ENCODE measurements at places on chromosomes 5 and 9.

DNA sequence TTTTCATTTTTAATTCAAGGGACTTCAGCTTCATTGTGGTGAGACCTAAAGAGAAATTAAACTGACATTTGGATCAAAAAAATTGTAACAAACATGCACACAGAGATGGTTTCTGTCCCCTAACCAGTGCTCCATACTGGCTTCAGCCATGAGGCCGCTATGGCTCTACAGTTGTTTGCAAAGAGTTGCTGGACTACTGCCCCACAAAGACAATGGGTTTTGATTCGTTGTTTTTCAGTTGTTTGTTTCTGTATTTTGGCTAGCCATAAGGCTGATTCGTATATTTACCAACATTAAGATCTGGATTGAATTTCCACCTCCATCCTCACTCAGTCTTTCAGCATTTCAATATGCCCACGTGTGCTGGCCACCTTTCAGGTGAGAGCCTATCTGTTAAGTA is 163.7 kb upstream of the KIF2A start:
- DNase-seq = no peak

DNA sequence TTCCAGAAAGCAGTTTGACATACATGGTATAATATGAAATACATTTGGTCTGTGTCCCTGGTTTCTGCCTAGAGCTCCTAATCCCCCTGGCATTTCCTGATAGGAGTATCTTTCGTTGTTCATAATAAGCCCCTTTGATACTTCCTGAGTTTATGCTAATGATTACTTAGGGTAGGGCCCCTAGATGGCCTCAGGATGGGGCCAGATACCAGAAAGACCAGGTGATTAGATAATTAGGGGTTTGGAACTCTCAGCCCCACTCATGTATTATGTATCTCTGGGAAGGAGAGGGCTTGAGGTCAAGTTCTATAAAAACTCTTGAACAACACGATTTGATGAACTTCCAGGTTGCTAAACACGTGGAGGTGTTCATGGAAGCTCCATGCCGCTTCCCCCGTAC is 163.3 kb upstream of the ZNF608 start:
- no peak for DNase-seq

DNA sequence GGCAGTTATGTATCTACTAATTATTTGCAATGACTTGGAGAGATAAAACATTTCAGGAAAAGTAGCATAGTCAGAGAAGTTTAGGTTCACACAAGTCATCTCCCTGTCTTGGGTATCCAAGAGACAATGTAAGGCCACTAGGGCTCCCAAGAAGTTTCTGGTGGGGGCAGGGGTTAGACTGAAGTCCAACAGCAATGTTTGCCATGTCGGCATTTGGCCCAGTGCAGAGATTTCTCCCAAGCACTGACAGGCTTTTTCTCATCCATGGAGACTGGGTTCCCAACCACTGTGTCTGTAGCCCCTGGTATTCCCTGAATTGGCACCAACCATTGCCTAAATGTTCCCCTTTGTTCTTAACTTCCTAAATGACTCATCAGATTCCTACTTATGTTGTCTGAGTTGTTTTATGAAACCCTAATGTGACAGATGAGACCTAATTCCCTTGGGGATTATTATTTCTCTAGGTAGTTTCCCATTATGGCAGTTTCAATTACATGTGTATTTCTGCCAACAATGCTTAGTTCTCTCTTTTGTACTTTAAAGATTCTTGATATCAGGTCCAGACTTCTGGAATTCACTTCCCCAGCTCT is 103.6 kb upstream of the EGFLAM start:
- DNase-seq = no peak

- no peak for DNase-seq
Measured at GRCh38 chr9:130414910-130415746, 29.6 kb upstream of the ASS1 start.

- no peak for DNase-seq
Measured at GRCh38 chr9:132068605-132069004, 11.1 kb downstream of the MED27 start.

DNA sequence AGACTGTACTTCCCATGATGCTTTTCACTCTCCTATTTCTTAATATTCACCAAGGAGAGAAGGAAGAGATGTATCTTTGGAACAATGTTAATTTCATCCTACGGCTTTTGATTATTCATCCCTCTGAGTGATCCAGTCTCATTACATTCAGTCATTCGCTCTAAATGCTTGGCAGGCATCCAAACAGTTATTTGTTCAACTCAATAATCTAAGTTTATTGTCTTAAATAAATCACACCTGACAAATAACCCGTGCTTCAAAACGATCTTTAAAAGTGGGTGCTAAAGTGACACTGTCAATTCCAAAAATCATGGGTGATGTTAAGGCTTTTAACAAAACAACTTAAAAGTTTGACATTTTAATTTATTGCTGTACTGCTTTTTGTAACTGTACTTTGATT is 233.1 kb downstream of the RASEF start:
- DNase-seq = no peak

DNA sequence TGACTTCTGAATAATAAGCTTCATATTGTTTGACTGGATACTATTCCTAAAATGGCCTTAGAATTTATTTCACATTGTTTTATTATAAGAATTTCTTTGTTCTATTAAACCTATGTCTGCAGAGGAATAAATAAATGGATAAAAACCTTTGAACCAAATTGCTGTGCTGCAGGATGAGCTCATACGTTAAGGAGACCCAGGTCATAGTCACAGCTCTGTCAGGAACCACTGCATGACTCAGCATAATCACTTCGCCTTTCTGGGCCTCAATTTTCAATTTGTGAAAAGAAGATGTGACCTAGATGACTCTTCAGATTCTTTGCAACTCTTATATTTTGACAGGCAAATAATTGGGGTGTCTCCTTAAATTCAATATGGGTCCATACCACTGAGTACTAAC is 36.7 kb upstream of the HMHB1 start:
- no peak for DNase-seq

- no peak for DNase-seq
Measured at GRCh38 chr5:113748403-113748802, 234.9 kb downstream of the YTHDC2 start.

- DNase-seq = no peak
Measured at GRCh38 chr5:123085638-123086286, 3.3 kb upstream of the PRDM6 start.

GRCh38 chr5:173483160-173483559 is 133.3 kb downstream of the BOD1 start:
- DNase-seq = no peak

DNA sequence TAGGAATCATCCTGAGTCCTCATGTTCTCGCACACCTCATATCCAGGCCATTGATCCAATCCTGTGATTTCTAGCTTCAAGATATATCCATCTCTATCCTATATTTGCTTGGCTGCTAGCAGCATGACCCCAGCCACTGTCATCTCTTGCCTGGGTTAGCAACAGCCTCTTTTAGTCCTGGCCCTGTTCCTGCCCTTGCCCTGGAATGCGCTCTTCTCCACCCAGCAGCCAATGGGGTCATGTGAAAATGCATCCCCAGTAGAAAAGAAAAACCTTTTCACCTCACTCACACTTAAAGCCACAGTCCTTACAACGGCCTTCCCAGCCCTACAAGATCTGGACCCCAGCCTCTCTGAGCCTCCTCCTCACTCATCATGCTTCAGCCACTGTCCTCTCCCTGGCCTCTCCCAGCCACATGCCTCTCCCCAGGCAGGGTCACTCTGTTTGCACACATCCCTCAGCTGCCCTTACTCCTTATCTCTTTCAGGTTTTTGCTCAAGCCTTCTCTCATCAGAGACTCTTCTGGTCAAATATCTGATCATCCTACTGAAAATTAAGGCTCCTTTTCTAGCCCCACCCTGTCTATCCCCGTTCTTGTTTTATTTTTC is 34.3 kb upstream of the NR3C1 start:
- DNase-seq = no peak

- DNase-seq = peak; percentile 92
Measured at GRCh38 chr9:127545196-127546124, 66.6 kb upstream of the STXBP1 start.

GRCh38 chr5:169009123-169009522 is 291.8 kb downstream of the SLIT3 start:
- DNase-seq = no peak

DNA sequence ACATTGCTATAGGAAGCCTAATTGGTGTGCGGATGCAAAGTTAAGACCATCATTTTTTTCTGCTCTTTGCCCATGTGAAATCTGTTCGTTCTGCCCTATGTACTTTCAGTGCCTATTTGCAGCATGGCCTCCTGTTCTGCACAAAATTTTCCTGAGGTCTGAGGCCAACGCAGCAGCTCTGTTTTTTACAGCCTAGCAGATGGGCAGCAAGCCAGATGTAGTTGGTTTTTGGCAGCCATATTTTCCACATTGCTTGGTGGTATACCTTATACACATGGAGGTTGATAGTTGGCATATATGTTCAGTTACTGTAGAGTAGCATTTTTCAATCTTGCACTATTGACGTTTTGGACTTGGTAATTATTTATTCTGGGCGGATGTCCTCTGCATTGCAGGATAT is 133.5 kb upstream of the MRPS30 start:
- DNase-seq = no peak

DNA sequence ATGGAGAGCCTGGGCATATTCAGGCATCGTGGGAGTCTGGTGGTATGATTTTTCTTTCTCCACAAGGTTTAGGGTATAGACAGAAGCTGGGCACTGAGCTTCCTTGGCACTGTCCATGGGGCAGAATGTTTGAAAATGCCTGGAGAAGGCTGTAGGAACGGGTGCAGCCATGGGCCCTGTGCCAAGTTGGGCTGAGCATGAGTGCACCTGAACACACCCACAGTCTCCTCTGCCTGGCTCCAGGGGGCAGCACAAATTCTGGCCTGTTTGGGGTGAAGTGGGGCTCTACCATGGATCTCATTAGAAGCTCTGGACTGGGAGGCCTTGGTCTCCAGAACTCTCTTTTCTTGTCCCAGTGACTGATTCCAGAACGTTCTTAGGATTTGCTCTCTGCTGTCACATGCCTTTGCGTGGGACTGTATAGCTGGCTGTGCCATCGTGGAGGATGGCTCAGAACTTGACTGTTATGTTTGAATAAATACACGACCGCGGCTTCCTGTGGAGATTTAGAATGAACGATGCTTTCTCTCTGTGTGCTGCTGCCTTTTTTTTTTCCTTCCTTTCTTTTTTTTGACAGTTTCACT is 229.8 kb downstream of the FANCC start:
- DNase-seq = peak; percentile 45

DNA sequence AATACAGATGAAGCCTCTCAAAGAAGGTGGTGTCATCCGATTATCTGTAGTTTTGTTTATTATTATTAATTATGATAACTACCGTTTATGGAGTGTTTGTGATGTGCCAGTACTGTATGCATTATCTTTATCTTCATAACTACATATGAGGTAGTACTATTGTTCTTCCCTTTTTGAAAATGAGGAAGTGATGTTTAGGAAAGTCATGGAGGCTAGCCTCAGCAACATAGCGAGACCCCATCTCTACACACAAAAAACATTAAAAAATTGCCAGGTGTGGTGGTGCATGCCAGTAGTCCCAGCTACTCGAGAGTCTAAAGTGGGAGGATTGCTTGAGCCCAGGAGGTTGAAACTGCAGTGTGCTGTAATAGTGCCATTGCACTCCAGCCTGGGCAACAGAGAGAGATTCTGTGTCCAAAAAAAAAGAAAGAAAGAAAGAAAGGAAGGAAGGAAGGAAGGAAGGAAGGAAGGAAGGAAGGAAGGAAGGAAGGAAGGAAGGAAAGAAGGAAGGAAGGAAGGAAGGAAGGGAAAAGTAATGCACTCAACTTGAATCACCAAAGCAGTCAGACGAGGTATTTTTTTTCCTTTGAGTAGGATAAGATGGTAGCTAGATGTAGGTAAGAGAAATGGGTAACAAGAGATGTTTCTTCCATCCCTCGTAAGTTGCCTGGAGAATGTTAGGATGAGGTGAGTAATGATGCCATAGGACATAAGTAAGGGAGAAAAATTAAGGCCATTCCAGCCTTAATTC is 47.8 kb downstream of the PAM start:
- no peak for DNase-seq

DNA sequence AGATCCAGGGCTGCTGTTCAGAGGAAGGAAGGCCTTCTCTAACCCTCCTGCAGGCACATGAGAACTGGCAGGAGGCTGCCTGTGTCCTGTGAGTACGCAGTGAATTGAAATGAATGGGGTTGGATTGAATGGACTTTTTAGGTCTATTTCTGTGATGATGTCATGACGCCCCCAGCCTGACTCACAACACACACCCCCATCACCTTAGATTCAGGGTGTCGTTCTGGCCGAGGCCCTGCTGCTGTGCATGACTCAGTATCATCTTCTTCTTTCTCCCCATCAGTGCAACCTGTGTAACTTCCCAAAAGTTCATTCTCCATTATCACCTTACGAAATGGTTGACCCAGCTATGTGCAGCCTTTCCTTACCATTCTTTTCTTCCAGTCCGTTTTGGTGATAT is 5.4 kb downstream of the PCAT7 start:
- no peak for DNase-seq

DNA sequence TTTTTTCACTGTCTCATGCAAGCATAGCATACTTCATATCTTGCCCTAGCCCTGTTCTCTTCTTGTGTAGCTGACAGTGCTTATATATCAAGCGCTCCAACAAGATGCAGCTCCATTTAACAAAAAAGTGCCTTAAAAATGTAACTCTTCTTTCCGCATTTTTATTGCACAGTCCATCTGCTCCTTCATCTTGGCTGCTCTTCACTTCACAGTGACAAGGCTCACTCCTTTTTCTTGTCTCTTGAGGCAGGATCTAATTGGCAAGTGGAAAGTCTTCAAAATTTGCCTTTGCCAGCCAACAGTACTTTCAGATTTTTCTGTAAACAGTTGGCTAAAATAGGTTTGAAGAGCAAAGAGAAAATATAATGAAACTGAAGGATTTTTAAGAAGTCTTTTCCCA is 161.8 kb downstream of the PBX3 start:
- DNase-seq = no peak

- no peak for DNase-seq
Measured at GRCh38 chr5:14261235-14261634, 118.1 kb downstream of the TRIO start.

DNA sequence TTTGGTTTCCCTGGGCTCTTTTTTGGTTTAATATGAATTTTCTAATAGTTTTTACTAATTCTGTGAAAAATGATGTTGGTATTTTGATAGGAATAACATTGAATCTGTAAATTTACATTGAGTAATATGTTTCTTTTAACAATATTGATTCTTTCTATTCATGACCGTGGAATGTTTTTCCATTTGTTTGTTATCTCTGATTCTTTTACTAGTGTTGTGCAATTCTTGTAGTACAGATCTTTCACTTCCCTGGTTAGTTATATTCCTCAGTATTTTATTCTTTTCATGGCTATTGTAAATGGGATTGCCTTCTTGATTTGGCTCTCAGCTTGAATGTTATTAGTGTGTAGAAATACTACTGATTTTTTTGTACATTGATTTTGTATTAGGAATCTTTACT is 137.9 kb downstream of the PRR16 start:
- no peak for DNase-seq

GRCh38 chr5:175202463-175203068 is 241.4 kb downstream of the DRD1 start:
- peak; percentile 79 for DNase-seq

GRCh38 chr5:181221792-181222629 is 1.1 kb upstream of the TRIM41 start:
- peak; percentile 91 for DNase-seq

GRCh38 chr9:124284940-124285441 is 27.2 kb downstream of the NEK6 start:
- no peak for DNase-seq

- no peak for DNase-seq
Measured at GRCh38 chr5:77222722-77223121, 12.2 kb downstream of the PDE8B start.

Measured in ACHN (cell line).